ENCODE measurements at places on chromosomes 11 and 22.

GRCh38 chr11:125724125-125724524 is 22.0 kb upstream of the PATE1 start:
- DNase-seq = no peak

DNA sequence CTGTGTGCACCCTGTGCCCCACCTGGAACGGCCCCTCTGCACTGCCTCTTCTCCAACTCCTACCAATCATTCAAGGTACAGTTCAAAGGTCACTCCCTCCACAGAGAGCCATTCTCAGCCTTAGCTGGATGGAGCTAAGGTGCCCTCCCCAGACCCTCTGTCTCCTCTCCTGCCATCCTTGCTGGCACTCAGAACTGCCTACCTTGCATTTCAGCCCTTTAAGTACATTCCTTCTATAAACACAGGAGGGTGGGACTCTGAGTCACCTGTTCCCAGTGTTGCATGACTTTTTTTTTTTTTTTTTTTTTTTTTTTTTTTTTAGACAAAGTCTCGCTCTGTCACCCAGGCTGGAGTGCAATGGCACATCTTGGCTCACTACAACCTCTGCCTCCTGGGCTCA is 8.6 kb downstream of the TTLL1 start:
- DNase-seq = no peak

GRCh38 chr11:57871231-57871630 is 109.6 kb downstream of the CTNND1 start:
- DNase-seq = no peak

DNA sequence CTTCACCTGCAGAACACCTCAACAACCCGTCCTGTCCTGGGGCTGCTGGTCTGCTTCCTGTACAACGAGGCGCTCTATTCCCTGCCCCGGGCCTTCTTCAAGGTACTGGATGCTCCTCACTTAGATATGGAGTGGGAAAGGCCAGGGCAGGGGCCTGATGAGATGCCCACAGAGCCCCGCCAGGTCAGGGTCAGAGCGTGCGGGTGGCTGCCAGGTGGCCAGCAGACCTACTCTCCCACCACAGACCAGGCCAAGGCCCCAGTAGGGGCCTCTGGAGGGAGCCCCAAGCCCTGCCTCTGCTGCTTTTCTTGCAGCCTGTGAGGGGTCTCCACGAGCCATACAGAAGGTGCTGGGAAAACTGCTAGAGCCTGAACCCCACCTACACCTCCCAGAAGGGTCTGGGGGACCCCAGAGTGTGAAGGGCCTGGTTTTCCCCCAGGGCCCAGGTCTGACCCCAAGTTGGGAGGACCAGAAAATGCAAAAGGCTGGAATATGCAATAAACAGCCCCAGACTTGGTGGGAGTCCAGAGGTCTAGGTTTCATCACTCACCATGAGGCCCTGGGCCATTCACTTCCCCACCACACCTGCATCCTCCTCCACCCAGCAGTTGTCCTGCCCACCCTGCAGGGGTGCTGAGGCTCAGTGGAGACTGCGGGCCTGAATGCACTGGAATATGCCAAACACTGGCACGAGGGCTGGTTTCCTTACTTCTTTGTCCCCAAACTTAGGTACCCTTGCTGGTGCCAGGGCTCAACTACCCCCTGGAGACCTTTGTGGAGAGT is 14.7 kb downstream of the ZDHHC24 start:
- no peak for DNase-seq

DNA sequence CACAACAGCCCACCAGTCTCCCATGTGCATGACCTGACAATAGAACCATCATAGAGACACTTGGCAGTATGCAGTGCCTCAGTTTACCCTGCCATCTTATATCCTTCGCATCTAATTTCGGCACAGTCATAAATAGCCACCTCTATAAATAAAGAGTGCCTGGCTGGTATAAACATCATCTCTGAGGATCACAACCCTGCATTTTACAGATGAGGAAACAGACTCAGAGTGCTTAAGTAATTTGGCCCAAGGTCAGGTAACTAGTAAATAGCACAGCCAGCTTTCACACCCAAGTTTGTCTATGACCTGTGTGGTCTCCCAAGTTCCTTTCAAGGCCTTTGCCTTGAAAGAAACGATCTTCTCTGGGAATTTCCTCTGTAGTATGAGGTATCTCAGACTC is 44.6 kb downstream of the CYB5R2 start:
- no peak for DNase-seq

DNA sequence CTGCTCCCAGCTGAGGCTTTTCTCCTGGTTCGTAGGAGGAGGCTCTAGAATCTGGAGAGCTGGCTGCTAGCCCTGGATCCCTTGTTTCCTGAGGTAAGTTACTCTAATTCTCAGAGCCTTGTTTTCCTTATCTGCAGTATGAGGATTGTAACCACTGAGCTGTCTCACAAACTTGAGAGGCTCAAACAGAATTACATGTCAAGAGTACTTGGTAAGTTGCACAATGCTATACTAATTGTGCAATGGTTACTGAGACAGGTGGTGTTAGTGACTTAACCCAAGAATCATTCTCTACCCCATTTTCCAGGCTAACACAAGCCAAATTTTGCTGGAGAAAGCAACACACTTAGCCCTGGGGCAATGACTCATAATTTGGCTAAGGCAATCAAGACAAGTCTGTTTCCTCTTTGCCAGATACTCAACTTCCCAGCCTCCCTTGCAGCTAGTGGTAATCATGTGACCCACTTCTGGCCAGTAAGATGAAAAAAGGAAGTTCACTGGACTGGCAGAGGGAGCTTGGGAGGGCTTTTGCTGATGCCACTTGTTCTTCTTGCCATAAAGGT is 348.0 kb downstream of the TENM4 start:
- DNase-seq = no peak

GRCh38 chr22:26398741-26399153 is 30.3 kb upstream of the ASPHD2 start:
- peak; percentile 7 for DNase-seq

- DNase-seq = no peak
Measured at GRCh38 chr11:15918212-15918611, 438.1 kb downstream of the SOX6 start.

GRCh38 chr11:84256618-84257017 is 970.5 kb upstream of the CCDC90B start:
- DNase-seq = no peak

DNA sequence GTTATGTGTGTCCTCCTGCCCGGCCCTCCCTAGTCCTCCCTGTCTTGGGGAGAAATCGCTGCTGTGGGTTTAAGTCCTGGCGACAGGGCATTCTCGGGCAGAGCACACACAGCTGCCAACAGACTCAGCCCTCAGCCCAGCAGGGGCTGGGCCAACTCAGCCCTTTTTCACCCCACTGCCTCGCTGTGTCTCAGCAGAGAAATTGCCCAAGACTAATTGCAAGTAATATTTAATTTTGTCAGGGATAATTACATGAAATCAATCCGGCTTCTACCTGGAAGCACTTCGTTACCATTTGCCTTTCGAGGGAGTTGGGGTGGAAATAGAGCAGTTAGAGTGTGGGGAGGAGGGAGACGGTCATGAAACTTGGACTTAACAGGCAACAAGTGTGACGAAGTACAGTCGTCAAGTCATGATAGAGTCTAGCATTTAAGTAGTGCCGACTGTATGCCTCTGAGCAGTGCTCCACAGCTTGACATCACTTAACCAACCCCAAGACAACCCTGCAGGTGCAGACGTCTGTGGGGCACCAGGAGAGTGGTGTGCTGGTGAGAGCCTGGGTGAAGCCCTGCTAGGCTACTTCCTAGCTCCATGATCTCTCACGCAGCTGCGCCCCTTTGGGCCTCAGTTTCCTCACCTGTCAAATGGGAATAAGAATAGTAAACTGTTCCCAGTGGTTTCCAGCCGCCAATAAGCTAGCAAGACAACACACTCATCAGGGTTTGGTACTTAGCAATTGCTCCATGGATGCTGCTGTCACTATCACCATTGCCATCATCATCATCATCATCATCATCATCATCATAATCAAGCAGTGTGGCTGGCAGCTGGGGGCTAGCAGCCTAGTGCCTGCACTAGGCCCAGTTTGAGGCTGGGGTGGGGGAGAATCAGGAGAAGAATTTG is 29.2 kb downstream of the MN1 start:
- no peak for DNase-seq
